A549 treated with RU486 at 1 μM for 4 hours (cell line): ENCODE measurements at places on chromosomes 4 and X. TPM values are rescaled to one million over a fixed set of nuclear protein-coding genes. Genes with fewer than 3 reads are reported as not detected.

POU4F2 gene
- not detected in 5 replicates for total RNA-seq

AKAP4 gene
- not detected in 5 replicates for total RNA-seq

SPON2 gene
- 0.20 to 0.58 TPM (median 0.26 TPM) in 5 replicates for total RNA-seq

MMRN1 gene
- not detected in 5 replicates for total RNA-seq

STBD1 gene
- total RNA-seq = 6.0 to 8.6 TPM (median 8.6 TPM) in 5 replicates

MAGEB17 gene
- not detected in 5 replicates for total RNA-seq

RHOXF2B gene
- total RNA-seq = not detected in 5 replicates

SPIN3 gene
- total RNA-seq = 6.1 to 8.5 TPM (median 6.8 TPM) in 5 replicates

TLR10 gene
- 0.05 to 0.06 TPM (median 0.05 TPM) in 3 of 5 replicates, not detected in the others for total RNA-seq

HS3ST1 gene
- total RNA-seq = 0.33 to 0.67 TPM (median 0.42 TPM) in 5 replicates

RTL3 gene
- 0.05 to 0.07 TPM (median 0.06 TPM) in 3 of 5 replicates, not detected in the others for total RNA-seq

CFAP47 gene
- total RNA-seq = not detected in 5 replicates

DKK2 gene
- total RNA-seq = not detected in 5 replicates

RAB41 gene
- total RNA-seq = not detected in 5 replicates

ODAPH gene
- total RNA-seq = 0.28 TPM in 1 of 5 replicates, not detected in the others

SPANXN3 gene
- total RNA-seq = not detected in 5 replicates

SLIT2 gene
- total RNA-seq = 0.07 TPM in 1 of 5 replicates, not detected in the others

PLXNB3 gene
- total RNA-seq = 1.7 to 5.0 TPM (median 3.0 TPM) in 5 replicates

EGFL6 gene
- total RNA-seq = not detected in 5 replicates

XPNPEP2 gene
- total RNA-seq = not detected in 5 replicates

PABPC5 gene
- 0.03 TPM in 1 of 5 replicates, not detected in the others for total RNA-seq

HTT gene
- total RNA-seq = 11.0 to 16.7 TPM (median 13.5 TPM) in 5 replicates

TBX22 gene
- total RNA-seq = not detected in 5 replicates

EREG gene
- total RNA-seq = 18.7 to 53.5 TPM (median 45.9 TPM) in 5 replicates

WNK3 gene
- 0.01 TPM in 2 of 5 replicates, not detected in the others for total RNA-seq

MAOB gene
- 0.09 to 0.34 TPM (median 0.16 TPM) in 5 replicates for total RNA-seq

CACNA1F gene
- not detected in 5 replicates for total RNA-seq

USP9X gene
- 27.5 to 33.1 TPM (median 29.7 TPM) in 5 replicates for total RNA-seq

IRF2 gene
- total RNA-seq = 9.4 to 16.6 TPM (median 11.6 TPM) in 5 replicates

USP51 gene
- 0.30 to 0.49 TPM (median 0.45 TPM) in 5 replicates for total RNA-seq

HSFX1 gene
- 0.14 to 0.40 TPM (median 0.34 TPM) in 5 replicates for total RNA-seq

HTR2C gene
- not detected in 5 replicates for total RNA-seq

XK gene
- total RNA-seq = 0.27 to 0.54 TPM (median 0.39 TPM) in 5 replicates

TEX11 gene
- not detected in 5 replicates for total RNA-seq

ZNF185 gene
- 6.2 to 7.2 TPM (median 6.6 TPM) in 5 replicates for total RNA-seq

RIBC1 gene
- total RNA-seq = 0.45 to 1.0 TPM (median 0.90 TPM) in 5 replicates

MAGEA2B gene
- 0.23 TPM in 1 of 5 replicates, not detected in the others for total RNA-seq

ENAM gene
- total RNA-seq = not detected in 5 replicates

SLC30A9 gene
- total RNA-seq = 17.5 to 37.7 TPM (median 26.6 TPM) in 5 replicates

DDIT4L gene
- 0.38 to 0.62 TPM (median 0.44 TPM) in 5 replicates for total RNA-seq

DUSP9 gene
- 0.89 to 2.1 TPM (median 1.4 TPM) in 5 replicates for total RNA-seq

SPIN2A gene
- total RNA-seq = 0.08 to 0.15 TPM (median 0.14 TPM) in 3 of 5 replicates, not detected in the others

RNF150 gene
- total RNA-seq = 0.19 to 0.57 TPM (median 0.36 TPM) in 5 replicates

SEC24D gene
- 11.2 to 17.4 TPM (median 15.6 TPM) in 5 replicates for total RNA-seq

CD40LG gene
- total RNA-seq = not detected in 5 replicates

TLR7 gene
- total RNA-seq = not detected in 5 replicates

PORCN gene
- total RNA-seq = 13.8 to 17.4 TPM (median 15.7 TPM) in 5 replicates

DNAAF6 gene
- total RNA-seq = not detected in 5 replicates

POU3F4 gene
- total RNA-seq = not detected in 5 replicates

CPZ gene
- total RNA-seq = 0.22 to 0.38 TPM (median 0.37 TPM) in 5 replicates
